Right kidney (tissue), 9 donors: ENCODE measurements at places on chromosomes 11 and 22.

GRCh38 chr22:48925450-48925849 lies 902.2 kb downstream of the BRD1 start:
- DNase-seq: no peak

DNA sequence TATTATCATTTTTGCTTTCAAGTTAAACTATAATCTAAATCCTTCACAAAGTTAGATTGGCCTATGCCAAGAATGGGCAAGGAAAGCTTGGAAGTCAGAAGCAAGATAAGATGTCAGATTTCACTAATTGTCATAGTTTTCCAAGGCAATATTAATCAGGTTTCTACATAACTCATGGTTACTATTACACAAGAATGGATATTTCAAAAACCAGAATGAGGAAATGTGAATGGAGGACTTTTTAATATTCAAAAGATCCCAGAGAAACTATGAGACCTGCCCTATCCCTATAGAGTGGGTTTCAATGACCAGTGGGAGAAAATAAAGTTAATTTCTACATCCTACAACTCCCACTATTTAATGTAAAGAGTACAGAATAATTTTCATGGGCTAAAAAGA lies 203.2 kb downstream of the CASP12 start:
- no peak for DNase-seq

DNA sequence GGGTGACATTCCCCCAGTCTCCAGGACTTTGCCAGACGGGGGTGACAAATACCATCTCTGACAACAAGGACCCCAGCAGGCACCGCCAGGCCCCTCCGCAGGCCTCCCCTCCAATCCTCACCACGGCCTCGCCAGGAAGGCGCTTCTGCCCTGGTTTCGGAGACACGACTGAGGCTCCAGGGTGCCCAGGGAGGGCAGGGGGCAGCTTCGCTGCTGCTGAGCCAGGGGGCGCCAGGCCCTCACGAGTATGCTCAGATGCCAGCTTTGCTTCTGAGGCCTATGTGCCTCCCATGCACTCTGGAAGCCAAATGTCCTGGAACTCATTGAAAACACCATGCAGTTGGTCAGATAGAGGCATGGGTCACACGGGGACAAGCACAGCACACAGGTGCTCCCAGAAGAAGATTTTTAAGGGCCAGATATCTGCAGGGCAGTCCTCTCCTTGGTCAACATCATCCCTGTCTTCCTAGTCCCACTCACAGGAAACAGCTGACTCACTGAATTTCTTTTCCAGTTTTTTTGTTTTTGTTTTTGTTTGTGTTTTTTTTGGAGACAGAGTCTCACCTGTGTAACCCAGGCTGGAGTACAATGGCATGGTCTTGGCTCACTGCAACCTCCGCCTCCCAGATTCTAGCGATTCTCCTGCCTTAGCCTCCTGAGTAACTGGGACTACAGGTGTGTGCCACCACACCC lies 19.9 kb downstream of the BID start:
- no peak for DNase-seq

DNA sequence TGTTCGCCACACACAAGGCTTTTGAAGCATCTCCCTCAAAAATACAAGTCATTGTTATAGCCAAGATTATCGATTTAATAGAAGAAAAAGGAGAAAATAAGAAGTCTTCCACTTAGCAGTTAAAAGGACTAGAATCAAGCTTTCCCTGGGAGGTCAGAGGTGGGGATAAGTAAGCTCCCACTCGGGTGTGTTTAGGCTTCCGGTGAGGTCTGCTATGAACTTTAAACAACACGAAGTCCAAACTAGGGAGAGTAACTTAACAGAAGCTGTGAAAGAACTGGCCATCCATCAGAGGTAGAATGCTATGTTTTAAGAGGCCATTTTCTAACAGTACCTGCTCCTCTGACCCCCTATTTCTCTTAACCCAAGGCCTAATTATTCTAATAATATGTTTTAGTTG lies 91.4 kb upstream of the APOA1 start:
- DNase-seq: no peak

DNA sequence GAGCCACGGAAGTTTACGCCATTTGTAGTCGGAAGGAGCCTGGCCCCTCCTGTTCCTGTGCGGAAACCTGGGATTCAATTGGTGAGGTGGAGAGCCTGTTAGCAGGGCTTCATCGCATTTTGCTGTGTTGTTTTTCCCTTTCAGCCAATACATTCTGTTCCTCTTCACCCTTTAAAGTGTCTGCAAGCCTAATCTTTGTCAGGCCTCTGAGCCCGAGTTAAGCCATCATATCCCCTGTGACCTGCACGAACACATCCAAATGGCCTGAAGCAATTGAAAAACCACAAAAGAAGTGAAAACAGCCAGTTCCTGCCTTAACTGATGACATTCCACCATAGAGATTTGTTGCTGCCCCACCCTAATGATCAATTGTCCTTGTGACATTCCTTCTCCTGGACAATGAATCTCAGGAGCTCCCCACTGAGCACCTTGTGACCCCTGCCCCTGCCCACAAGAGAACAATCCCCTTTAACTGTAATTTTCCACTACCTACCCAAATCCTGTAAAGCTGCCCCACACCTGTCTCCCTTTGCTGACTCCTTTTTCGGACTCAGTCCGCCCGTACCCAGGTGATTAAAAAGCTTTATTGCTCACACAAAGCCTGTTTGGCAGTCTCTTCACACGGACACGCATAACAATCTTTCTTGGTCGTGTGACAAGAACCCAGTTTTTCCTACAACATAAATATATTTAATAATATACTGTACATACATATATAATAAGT lies 37.1 kb upstream of the MMP12 start:
- no peak for DNase-seq

DNA sequence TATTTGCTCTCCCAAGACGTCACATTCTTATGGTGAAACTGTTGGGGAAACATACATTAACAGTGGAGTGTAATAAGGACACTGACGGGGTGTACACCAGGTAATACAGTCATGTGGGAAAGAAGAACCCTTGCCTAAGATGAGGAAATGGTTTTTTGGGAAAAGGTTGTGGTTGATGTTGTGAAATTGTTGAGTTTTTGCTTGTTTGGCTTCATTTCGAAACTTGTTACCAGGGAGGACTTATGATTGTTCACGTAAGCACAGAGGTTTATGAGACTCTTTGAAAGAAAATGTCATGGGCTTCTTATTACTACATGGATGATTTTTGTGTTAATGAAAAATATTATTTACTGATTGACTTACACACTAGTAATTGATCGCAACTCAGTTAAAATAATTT lies 16.8 kb downstream of the ANO3 start:
- DNase-seq: no peak

GRCh38 chr22:25078591-25078990 lies 121.1 kb upstream of the CRYBB3 start:
- no peak for DNase-seq

- DNase-seq: no peak
Measured at GRCh38 chr22:24188705-24189248, 7.5 kb downstream of the SUSD2 start.

DNA sequence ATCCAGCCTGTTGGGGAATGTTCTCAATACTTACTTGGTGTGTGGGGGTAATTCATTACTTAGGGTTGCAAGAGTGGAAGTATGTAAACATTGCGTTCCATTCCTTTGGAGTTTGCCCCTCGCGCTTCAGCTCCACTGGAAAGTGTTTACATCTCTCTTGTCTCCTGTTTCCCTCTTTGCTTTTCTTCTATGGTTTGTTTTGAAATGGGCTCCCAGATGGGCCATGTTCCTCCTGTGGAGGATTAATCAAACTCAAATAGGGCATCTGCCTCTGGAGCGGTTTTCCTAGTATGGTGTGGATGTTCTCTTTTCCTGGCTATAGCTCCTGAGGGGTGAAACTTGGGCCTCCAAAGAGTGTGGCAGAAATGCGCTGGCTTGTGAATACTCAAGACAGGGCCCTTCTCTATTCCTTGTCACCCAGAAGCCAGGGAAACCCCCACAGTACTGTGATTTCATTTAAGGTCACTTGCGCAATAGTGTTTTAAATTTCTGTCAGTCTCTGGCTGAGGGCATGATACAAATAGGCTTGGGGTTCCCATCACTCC lies 51.9 kb downstream of the CD44 start:
- DNase-seq: no peak
